Stimulated activated CD4-positive, alpha-beta T cell treated with anti-CD3 and anti-CD28 coated beads, Interleukin-1b, Interleukin-23, amount 100 ng/mL, for 24 hours (primary cell): ENCODE measurements at places on chromosomes 5 and 9.
A peak's percentile ranks its signal among the peaks of the same experiment; 100 is the strongest.

DNA sequence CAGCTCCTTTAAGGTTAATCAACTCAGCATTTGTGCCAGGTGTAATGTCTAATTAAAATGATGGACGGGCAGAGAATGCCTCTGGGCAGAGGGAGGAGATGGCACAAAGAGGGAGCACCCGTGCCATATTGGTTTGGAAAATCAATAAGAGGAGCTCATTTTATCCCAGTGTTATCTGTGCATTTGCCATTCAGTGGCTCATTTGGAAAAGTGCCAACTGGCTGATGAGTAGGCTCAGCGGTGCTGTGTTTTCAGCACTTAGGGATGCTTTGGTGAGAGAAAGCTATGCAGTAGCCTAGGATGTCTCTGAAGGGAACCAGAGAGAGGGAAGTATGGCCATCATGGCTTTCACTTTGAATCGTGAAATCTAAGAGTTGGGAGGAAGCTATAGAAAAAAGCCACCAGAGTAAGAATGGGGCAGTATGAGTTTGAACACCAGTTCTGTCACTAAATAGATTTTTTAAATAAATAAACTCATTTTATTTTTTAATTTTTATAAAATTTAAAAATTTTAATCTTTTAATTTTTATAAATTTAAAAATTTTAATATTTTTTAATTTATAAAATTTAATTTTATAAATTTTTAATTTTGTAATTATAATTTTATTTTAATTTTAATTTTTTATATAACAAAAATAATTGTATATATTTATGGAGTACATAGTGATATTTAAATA lies 472.8 kb downstream of the BRINP1 start:
- no peak for DNase-seq

DNA sequence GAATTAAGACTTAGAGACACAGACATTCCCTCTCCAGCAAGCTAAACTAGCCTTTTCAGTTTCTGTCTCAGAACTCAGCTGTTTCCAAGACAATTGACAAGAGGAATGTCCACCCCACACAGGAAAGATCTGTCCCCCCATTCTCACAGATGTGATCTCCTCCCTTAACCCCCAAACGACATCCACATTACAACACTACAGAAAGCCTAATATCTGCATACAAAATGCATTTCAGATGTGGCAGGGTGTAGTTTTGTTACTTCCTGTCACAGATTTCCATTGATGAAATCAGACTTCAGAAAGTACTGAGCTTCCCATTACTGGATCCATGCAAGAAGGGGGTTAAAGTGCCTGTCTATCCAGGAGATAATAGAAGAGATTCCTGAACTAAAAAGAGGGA lies 2.9 kb upstream of the ARSI start:
- DNase-seq = no peak

GRCh38 chr5:145856285-145856818 lies 16.5 kb downstream of the GRXCR2 start:
- peak; percentile 21 for DNase-seq

DNA sequence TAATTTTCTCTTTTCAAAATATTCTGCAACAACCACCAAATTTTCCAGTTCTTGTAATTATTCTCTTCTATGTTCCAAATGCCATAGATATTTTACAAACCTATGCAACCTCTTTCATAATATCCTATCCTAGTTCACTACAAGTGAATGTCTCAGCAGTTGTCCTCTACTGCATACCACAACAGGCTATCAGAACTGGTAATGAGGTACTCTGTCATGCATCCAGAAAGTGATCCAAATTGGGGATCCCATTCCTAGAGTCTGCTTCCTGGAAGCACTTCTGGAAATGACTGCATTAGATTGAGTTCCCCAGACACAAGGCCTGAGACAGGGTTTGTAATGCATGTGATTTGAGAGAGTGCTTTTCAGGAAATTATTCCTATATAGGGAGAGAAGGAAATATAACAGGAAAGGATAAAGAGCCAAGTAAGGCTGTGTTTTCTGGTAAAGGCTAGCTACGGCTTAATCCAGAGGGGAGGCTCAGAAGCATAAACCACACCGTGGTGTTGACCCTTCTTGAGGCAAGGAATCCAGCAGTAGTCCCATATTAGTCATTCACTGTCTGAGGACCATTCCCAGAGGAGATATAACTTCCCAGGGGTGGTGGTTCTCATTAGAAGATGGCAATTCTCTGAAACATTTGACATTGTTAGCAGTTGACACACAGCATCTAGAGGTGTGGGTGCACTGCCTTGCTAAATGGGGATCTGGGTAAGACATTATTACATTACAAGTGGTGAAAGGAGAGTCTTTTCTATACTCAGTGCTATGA lies 80.3 kb upstream of the FST start:
- no peak for DNase-seq

- no peak for DNase-seq
Observed at GRCh38 chr9:123440256-123440655, 84.3 kb downstream of the CRB2 start.

GRCh38 chr9:82604947-82605656 lies 457.8 kb downstream of the RASEF start:
- DNase-seq = no peak

- DNase-seq = no peak
Observed at GRCh38 chr5:122816756-122817155, 28.7 kb upstream of the SNX24 start.

GRCh38 chr5:88542786-88543185 lies 274.1 kb upstream of the TMEM161B start:
- no peak for DNase-seq

GRCh38 chr5:131150408-131150807 lies 14.6 kb downstream of the HINT1 start:
- no peak for DNase-seq

DNA sequence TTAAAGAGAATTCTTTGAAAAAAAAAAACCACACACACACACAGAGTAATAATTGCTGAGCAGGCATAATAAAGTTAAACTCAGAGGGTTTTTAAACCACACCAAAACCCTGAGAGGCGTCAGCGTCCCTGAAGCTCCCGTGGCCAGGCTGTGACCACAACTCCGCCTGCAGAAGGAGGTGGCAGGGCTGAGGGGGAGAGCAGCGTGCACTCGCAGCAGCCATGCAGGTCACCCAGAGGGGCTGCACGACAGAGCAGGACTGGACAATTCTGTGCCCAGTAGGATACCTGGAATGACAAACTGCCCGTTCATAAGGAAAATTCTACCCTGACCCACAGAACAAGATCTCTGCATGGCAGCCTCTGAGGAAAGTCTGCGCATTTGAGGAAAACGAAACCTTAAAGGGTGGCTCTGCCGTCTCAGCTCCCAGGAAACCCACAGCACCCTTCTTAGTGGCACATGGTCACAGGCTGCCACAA lies 44.0 kb downstream of the ROR2 start:
- DNase-seq = peak; percentile 1

DNA sequence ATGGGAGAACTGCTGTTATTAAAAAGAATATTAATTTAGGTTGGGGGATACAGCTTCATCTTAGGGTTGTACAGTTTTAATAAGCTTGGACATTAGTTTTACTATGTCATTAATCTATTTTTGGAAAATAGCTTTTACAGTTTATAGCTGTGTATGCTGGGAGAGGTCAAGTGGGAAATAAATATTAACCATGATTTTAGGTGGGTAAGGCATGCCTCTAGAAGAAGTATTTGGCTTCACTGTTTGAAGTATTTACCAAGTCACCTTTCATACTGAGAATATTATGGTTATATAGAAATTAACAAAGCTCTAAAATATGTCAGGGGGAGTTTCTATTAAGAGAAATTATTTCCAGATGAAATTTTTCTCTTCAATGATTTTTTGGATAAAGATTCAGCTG lies 5.2 kb downstream of the C5orf22 start:
- DNase-seq = no peak

- no peak for DNase-seq
Observed at GRCh38 chr9:112033237-112034215, 136.9 kb downstream of the UGCG start.

DNA sequence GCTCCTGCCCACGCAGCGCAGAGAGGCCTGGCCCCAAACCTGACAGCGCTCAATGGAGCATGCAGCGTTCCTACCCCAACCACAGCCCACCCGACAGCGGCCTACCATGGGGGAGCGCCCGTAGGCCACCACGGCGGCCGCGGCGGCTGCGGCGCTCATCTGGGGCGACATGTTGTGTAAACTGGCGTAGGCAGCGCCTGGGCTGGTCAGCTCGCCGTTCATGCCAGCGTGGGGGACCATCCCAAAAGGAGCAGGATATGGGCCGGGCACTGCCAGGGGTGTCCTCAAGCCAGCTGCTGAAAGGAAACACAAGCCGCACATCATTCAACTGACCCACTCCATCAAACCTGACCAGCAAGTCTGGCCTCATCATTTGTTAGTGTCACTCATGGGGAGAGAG lies 77.7 kb downstream of the TLE1 start:
- DNase-seq = no peak

DNA sequence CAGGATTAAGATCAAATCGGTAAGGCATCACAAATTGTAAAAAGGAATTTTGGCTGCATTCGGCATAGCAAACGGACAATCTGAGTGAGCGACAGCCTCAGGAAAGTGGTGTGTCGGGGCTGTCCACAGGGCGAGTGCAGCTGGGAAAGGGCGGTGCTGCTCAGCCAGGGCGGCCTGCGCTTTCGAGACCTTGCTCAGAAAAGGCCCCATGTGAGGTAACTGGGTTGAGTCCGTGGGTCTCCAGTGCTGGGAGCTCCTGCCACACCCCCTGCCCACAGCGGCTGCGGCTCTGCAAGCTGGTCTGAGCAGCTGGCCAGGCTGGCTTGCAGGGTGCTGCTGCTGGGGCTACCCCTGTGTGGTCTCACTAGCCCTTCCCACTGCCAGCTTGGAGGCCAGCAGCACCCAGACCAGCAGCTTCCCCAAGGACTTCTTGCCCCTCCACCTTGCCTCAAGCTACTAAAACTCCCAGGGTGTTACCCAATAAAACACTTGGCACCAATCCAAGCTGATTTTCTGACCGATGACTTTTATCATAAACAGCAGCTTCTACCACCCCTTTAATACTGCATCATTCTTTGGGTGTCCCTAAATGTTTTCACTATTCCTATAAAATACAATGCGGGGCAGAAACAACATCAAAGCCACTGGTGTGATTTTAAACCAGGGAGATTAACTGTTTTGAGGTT lies 6.2 kb downstream of the SURF2 start:
- DNase-seq = no peak

- DNase-seq = no peak
Observed at GRCh38 chr5:139747583-139748504, 47.8 kb upstream of the PSD2 start.

- no peak for DNase-seq
Observed at GRCh38 chr5:32909207-32909606, 198.1 kb downstream of the NPR3 start.

- no peak for DNase-seq
Observed at GRCh38 chr9:128144239-128145181, 4.7 kb upstream of the LCN2 start.

- DNase-seq = no peak
Observed at GRCh38 chr5:72009280-72009679, 98.0 kb upstream of the MAP1B start.

DNA sequence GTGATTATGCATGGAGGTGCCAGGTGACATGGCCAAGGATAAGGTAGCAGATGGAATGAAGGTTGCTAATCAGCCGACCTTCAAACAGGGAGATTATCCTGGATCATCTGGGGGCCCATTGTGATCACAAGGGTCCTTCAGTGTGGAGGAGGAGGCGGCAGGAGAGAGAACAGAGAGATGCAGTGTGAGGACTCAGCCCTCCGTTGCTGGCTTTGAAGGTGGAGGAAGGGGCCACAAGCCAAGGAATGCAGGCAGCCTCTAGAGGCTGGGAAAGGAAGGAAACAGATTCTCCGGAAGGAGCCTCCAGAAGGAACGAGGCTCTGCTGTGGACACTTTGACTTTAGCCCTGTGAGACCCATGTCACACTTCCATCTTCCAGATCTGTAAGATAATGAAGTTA lies 27.4 kb upstream of the EEIG1 start:
- no peak for DNase-seq

- no peak for DNase-seq
Observed at GRCh38 chr9:136007934-136008692, 46.9 kb upstream of the UBAC1 start.

DNA sequence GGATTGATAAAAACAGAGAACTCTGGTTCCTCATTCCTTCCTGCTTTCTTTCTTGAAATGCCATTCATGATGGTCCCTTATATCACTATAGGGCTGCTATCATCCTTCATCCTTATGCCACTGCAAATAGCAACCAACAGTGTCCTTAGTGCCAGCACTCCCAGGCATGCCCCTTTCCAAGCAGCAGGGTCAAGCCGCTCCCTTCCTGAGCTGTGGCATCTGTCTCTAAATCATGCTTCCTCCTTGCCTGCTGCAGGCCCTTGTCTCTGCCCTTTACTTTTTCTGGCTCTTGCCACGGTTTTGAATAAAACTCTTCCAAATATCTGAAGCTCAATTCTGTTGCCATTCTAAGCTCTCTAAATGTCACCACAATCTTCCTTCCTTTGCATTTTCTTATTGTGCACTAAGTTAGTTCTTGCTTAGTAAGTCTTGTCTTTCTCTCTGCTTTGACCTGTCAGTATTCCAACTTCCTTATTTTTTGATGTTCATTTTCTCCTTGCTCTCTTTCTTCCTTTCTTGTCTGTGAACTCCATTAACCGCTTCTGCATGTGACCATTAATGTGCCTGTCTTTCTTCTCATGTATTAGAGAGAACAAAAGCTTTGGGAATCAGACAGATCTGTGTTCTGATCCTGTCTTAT lies 19.9 kb downstream of the TLR4 start:
- DNase-seq = no peak

GRCh38 chr5:67476531-67476930 lies 279.9 kb upstream of the CD180 start:
- no peak for DNase-seq

DNA sequence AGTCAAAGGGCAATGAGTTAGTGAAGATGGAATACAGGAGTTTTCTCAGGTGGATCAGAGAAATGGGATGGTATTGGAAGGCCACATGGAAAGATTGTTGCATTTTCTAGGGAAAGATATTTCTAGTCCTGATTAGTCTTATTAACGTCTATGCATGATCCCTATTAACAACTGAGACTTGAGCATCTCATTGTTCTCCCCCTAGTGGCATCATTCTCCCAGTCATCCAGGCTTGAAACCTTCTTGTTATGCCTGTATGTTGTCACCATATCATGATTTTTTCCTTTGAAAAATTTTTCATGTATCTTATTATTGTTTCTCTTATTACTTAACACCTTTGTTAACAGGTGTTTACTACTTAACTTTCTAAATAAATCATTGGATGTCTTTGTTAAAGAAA lies 34.4 kb downstream of the KIF2A start:
- DNase-seq = no peak

- DNase-seq = no peak
Observed at GRCh38 chr9:116873937-116874914, 187.1 kb downstream of the TRIM32 start.

DNA sequence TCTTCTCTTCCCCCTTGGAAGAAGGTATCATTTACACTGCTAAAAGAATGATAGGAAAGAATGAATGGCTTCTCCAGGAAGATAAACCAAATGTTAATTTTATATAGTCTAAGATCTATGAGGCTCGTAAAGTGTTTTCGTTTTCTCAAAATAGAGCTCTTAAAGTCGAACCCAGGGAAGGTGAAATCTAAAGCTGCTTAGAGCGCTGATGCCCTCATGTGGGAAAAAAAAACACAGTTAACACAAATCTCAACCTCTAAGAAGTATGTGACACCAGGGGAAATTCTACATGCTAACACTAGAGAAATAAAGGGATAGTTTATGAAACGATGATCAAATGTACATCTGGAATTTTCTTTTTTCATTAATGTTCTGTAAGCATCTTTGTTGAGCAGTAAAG lies 257.9 kb downstream of the RASEF start:
- no peak for DNase-seq
